WTC11 (cell line): ENCODE measurements at places on chromosomes 12 and 14. TPM values are rescaled to one million over a fixed set of nuclear protein-coding genes. Genes with fewer than 3 reads are reported as not detected.
A peak's percentile ranks its signal among the peaks of the same experiment; 100 is the strongest.

Gene FOXN4
- 0.37 to 0.92 TPM (median 0.66 TPM) in 3 replicates for total RNA-seq

Gene TPPP2
- 0.35 to 0.60 TPM in 2 of 3 replicates, not detected in the other for total RNA-seq

Gene GDF3
- 34.4 to 42.0 TPM (median 38.2 TPM) in 3 replicates for total RNA-seq

DNA sequence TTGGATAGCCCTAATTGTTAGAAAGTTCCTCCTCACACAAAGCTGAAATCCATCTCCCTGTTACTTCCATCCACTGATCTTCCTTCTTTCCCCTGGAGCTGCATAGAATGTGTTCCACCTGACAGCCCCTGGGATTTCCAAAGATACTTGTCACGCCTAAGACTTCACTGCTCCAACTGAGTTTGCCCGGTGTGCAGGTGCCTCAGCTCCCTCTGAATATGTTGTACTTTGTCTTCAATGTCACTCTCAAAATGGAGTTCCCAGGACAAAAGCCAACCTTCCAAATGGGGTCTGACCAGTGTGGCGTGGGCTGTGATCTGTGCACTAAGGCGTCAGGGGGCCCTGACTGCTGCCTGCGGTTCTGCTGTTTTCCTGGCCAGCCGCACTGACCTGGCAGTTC lies 42.8 kb downstream of the CACNA2D4 start:
- no peak overlapping the region for H3K4me3 ChIP-seq
- no peaks in the 10 kb centered on the region for H3K36me3 ChIP-seq
- no peaks in the 10 kb centered on the region; the same call in 1 of the 2 replicates for H3K27me3 ChIP-seq
- no peaks in the 10 kb centered on the region for H3K4me1 ChIP-seq
- H3K27ac ChIP-seq = no peak overlapping the region

DNA sequence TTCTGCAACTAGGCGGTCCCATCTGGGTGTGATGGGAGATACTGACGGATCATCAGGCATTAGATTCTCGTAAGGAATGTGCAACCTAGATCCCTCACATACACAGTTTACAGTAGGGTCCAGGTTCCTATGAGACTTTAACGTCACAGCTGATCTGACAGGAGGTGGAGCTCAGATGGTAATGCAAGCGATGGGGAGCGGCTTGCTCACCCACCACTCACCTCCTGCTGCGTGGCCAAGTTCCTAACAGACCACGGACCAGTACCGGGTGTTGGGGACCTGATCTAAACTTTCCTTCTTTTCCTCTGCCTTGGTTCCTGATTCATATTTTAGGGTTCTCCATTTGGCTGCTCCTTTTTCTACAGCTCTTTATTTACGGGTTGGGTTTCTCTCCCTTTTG lies 479.8 kb downstream of the BCAT1 start:
- H3K27me3 ChIP-seq = no peaks in the 10 kb centered on the region
- H3K36me3 ChIP-seq = no peaks in the 10 kb centered on the region
- no peaks in the 10 kb centered on the region for H3K4me1 ChIP-seq
- no peak overlapping the region for H3K4me3 ChIP-seq
- no peak overlapping the region for H3K27ac ChIP-seq

- H3K4me3 ChIP-seq = no peak overlapping the region
- H3K27me3 ChIP-seq = peaks cover 23% of the 10 kb centered on the region
- H3K4me1 ChIP-seq = peaks cover 32% of the 10 kb centered on the region
- DNase-seq = no peak
- no peaks in the 10 kb centered on the region for H3K36me3 ChIP-seq
Observed at GRCh38 chr14:78342879-78343278, 172.7 kb downstream of the NRXN3 start.

DNA sequence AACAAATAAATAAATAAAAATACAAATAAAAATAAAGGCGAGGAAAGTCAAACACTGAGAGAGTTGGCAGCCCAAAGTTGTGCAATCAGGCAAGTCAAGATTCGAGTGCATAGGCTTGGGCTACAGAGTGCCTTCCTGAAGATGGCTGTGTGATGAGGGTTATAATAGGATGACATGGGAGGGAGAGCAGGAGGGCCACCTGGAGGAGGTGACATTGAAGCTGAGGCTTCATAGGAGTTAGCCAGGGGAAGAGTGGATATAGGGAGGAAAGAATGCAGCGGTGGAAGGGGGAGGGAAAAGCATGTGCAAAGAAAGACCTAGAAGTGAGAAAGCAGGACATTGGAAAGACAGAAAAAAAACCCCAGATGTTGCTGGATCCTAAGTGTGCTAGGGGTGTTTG lies 53.1 kb downstream of the YEATS4 start:
- no peaks in the 10 kb centered on the region for H3K27me3 ChIP-seq
- no peak for DNase-seq
- H3K4me1 ChIP-seq = peaks cover 12% of the 10 kb centered on the region
- H3K36me3 ChIP-seq = no peaks in the 10 kb centered on the region
- no peak overlapping the region for H3K27ac ChIP-seq

DNA sequence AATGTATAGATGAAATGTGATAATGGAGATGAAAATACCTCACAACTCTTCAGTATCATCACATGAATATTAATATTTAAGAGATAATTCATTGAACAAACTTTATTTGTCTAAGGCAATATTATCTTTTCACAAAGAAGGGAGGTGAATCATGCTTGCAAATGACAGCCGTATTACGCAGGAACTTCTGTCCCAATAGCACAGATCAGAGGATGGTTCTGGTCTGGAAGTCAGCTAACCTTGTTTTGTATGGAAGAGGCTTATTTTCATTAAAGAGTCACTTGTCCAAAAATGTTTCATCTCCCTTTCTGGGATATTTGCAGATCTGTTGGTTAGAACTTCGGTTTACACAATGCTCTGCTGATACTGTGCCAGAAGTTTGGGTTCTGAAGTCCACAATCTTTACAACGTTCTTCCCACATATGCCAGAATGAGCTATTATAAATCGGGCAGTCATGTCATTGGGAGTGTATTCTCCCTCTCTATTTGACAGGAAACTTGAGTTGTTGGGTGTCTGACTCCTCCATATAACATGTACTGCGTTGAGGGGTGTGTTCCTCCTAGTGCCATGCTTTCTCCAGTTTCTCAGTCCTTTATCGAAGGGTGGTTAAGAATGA lies 29.8 kb downstream of the YY1 start:
- peaks cover 43% of the 10 kb centered on the region for H3K4me1 ChIP-seq
- peak overlapping the region; percentile 32 for H3K27ac ChIP-seq
- H3K36me3 ChIP-seq = peaks cover 12% of the 10 kb centered on the region
- DNase-seq = no peak
- no peaks in the 10 kb centered on the region for H3K27me3 ChIP-seq

DNA sequence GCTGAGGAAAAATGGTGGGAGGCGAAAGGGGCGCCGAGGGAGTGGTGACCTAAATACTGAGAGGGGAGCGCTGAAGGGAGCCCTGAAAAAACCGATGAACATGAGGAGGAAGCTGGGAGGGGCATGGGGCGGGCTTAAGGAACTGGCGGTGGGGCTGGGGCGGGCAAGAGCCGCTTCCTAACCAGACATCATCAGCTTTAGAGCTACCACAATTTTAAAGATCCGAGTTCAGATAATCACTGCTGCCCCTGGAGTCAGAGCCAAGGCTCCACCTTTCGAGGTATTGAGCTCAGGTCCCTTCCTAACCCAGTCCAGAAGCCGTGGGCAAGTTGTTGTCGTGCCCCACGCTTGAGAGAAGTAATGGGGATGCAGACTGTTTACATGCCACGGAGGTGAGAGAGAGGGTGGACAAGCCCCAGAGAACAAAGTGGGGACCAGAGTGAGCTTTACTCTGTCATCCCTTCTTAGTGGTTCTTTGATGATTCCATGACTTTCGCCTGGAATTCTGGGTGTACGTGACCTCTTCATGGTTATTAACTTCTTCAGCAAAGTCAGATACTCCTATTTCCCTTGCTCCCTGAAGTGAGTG lies 393 bp downstream of the ORMDL2 start:
- no peak overlapping the region; the same call in 1 of the 2 replicates for H3K27ac ChIP-seq
- no peak overlapping the region for H3K4me3 ChIP-seq
- peaks cover 32% of the 10 kb centered on the region for H3K4me1 ChIP-seq
- peaks cover 35% of the 10 kb centered on the region for H3K36me3 ChIP-seq
- no peaks in the 10 kb centered on the region for H3K27me3 ChIP-seq
- DNase-seq = no peak

DNA sequence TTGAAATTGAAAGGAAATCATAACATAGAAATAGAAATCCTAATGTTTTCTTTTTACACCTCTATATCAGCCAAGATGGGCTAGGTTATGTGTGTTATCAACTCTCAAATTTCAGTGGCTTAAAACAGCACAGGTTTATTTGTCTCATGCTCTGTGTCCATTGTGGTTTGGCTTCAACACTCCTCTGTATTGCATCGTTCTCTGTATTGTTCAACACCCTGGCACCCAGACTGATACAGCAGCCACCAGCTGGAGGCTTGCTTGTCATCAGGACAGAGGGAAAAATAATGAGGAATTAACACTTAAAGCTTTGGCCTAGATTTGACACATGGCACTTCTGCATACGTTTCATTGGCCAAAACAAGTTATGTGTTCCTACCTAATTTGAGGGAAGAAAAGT lies 234.2 kb upstream of the ARHGAP5 start:
- DNase-seq = no peak
- H3K27me3 ChIP-seq = no peaks in the 10 kb centered on the region
- H3K4me1 ChIP-seq = no peaks in the 10 kb centered on the region

- H3K36me3 ChIP-seq = no peaks in the 10 kb centered on the region
- no peak overlapping the region for H3K4me3 ChIP-seq
- peak overlapping the region; percentile 20; the same call in 1 of the 2 replicates for H3K27ac ChIP-seq
Observed at GRCh38 chr14:73339846-73340595, 102.7 kb downstream of the PAPLN start.

DNA sequence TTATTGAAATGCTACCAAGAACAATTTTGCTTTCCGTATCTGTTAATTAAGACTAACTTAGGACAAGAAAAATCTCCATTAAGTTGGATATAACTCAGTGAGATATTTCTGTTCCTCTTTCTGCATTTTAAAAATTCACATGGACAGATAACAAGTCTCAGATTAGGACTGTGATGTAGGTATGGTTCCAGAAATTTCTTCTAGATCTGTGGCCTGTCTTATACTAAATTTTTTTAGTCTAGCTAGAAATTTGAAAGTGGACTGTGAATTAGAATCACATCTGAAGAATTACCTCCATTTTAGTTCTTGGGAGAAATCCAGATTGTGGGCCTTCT lies 41.6 kb downstream of the USP15 start:
- no peak overlapping the region for H3K4me3 ChIP-seq
- H3K4me1 ChIP-seq = no peaks in the 10 kb centered on the region
- no peak for DNase-seq
- no peak overlapping the region for H3K27ac ChIP-seq
- no peaks in the 10 kb centered on the region for H3K27me3 ChIP-seq

DNA sequence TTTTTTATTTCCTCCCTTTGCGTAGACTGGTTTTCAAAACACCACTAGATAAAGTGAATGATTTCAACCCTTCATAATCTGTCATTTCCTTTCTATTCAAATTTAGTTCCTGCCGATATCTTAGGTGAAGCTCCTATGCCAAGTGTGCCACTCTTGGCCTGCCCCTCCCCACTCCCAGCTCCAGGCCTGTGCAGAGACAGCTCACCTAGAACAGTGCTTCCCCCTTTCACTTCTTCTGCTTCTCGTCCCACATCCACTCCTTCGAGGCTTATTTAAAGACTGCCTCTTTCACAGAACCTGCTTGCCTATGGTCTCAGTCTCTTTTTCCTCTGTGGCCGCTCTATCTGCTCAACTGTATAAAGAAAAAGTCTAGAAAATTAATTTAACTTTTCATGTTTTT lies 473.8 kb downstream of the RAD51B start:
- peaks cover under 1% of the 10 kb centered on the region; the same call in 1 of the 2 replicates for H3K36me3 ChIP-seq
- peak overlapping the region; percentile 21; the same call in 1 of the 2 replicates for H3K27ac ChIP-seq
- H3K4me1 ChIP-seq = peaks cover 56% of the 10 kb centered on the region
